Tongue (tissue), 3 donors: ENCODE measurements at places on chromosomes 2 and 18. TPM values are rescaled to one million over a fixed set of nuclear protein-coding genes. Genes with fewer than 3 reads are reported as not detected.

The SPDYA gene
- total RNA-seq: 4.2 TPM

The ALLC gene
- total RNA-seq: not detected

The C1QL2 gene
- not detected for total RNA-seq

The DIS3L2 gene
- total RNA-seq: 34.7 TPM

The DSG1 gene
- 17.2 TPM for total RNA-seq

The IL36A gene
- 0.72 TPM for total RNA-seq

The CHRNG gene
- 19.5 TPM for total RNA-seq

The C2orf15 gene
- total RNA-seq: 0.92 TPM

The KATNAL2 gene
- 4.7 TPM for total RNA-seq

The LINC00305 gene
- total RNA-seq: not detected

The CLEC4F gene
- not detected for total RNA-seq

The STPG4 gene
- total RNA-seq: not detected

The EMX1 gene
- total RNA-seq: not detected

The CD8B2 gene
- total RNA-seq: not detected

The CCDC150 gene
- 2.4 TPM for total RNA-seq

The ARPC2 gene
- total RNA-seq: 213 TPM

The SIGLEC15 gene
- not detected for total RNA-seq

The TPO gene
- total RNA-seq: 4.4 TPM

The ANKRD30BL gene
- 0.31 TPM for total RNA-seq

The SCYGR4 gene
- not detected for total RNA-seq

The EHBP1 gene
- total RNA-seq: 104 TPM

The R3HDM1 gene
- 17.6 TPM for total RNA-seq

The FAHD2A gene
- total RNA-seq: 20.8 TPM
